ENCODE measurements at places on chromosomes 13 and 19.

GRCh38 chr19:17553256-17553655 is 2.2 kb upstream of the COLGALT1 start:
- peak; percentile 67 for DNase-seq

DNA sequence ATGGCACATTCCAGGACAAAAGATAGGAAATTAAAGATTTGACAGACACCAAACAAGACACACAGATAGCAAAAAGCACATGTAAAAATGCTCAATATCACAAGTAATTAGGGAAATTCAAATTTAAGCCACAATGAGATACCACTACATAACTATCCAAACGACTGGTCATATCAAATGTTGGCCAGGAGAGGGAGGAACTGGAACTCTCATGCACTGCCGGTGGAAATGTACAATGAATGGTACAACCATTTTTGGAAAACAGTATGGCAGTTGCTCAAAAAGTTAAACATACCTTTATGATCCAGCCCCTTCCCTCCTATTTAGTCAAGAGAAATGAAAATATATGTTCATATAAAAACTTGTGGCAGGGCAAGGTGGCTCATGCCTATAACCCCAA is 36.8 kb upstream of the CYP2S1 start:
- DNase-seq: no peak

DNA sequence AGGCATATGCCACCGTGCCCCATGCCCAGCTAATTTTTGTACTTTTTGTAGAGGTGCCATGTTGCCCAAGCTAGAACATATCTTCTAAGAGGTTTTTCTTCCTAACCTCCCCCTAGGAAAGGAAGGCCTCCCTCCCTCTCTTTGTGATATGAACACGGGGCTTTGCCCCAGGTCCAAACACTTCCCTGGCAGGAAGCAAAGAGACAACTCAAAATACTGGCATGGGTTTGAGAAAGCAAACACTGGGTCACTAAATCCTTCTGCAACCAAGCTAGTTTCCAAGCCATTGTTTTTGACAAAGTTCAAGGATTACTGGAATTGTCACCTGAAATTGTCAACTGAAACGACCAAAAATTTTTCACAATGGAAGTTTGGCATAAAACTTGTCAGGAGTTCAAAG is 8.8 kb downstream of the CC2D1A start:
- DNase-seq: no peak

DNA sequence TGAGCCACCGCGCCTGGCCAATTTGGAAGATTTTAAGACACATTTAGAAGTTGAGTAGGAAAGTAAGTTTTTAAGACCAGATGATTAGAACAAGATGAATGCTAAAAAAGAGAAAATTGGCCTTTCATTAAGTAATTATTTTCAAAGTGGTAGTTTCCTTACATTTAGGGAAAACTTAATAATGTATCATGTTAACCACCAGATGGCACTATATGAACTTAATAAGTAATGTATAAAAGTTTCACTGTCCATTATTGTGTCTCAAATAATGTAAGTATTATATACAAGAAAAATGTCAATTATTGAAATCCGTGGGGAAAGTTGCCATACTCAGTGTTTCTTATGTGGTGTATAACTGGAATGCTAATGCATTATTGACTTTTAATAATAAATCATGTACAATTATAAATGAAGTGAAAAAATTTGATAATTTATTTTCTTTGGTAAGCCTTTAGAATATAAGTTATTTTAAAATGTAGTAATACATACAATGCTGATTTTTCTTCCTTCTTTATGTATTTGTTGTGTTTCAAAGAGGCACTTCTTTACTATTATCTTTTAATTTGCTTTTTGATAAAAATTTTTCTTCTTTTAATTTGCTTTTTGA is 29.2 kb downstream of the COG6 start:
- peak; percentile 19 for DNase-seq

- no peak for DNase-seq
Observed at GRCh38 chr13:73610799-73611592, 523.2 kb downstream of the KLF12 start.

Data from NCI-H1105 (cell line).